ENCODE measurements at places on chromosomes 1 and 21.

DNA sequence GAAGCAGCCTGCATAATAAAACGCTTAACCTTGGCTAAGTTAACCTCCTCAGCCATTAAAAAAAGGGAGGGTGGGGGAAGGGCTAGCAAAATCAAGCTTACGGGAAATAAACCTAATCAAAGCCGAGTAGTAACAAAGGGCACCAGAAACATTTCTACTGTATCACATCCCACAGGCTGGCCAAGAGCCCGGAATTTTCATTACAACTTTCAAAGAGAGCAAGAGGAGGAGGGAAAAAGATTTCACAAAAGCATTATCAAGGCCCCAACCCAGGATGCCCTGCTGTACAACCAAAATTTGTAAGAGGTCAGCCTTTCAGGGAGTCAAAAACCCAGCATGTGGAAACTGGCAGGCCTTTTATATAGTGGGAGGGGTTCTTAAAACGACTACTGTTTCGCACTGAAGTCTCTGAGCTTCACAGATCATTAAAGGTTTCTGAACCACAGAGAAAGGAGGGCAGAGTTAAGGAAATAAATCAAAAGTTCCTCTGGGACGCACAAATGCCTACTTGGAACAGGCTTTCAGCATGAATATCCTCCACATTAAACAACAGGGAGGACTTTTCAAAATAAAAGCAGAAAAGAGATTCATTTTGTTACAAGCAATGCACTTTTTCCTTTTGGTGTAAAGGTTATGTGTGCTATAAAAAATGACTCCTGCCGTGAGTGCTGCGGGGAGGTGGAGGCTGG lies 90.4 kb downstream of the SLC45A1 start:
- no peak for DNase-seq

DNA sequence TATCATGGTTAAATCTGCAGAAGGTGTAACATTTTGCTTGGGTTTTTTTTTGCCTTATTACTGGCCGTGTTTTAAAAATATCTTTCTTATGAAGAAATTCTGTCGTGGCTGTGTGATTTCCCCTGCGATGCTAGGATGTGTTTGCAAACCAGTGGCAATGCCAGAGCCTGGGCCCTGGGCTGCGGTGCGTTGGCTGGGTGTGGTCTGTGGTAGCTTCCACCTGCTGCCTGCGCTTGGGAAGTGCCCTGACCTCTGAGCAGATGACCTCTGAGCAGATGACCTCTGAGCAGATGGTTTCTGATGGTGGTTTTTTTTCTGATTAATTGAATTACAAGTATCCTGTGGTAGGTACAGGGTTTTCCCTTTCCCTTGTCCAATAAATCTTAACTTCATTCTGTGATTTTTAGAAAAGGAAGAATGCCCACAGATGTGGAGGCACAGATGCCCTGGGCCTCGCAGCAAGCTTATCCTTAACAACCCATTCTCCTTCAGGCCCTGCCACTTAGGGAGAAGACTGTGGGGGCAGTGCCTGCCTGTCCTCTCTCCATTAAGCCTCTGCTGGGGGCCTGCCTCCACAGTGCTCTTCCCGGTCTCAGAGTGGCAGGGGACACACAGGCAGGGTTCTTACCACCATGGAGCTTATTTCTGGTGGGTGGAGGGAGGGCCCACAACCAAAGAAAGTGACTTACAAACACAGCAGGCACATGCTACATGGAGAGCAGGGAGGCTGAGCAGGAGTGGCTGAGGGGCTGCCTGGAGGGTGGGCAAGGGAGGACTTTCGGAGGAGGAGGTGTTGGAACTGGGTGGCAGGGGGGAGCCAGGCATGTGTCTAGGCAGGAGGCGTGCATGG lies 81.7 kb downstream of the PCBP3 start:
- no peak for DNase-seq

DNA sequence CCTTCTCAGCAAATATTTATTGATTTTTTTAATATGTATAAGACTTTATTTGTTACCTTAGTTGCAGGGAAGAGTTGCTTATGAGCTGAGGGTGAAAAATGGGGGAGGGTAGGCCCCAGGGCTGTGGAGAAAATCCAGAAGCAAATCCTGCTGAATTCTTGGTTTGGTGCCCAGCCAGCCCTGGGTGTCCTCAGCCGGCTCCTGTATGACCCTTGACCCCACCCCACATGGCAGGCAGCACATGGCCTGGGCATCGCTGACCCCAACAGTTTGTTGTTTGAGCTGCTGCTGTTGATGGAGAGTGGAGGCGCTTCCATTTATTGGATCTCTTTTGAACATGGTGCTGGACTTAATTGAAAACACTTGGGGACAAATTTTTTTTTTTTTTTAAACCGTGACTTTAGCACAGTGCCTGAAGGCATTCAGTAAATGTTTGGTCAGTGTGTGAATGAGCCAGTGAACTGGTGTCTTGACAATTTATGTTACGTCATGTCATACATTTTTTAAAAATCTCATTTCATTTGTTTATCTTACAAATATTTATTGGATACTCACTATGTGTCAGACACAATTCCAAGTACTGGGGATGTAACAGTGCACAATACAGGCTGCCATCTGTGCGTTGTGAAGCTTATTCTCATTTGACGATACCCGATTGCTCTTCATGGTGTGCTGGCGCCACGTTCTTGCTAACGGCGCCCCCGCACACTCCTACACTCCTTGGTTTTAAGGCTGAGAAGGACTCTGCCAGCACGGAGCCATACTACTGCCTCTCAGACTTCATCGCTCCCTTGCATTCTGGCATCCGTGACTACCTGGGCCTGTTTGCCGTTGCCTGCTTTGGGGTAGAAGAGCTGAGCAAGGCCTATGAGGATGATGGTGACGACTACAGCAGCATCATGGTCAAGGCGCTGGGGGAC lies 98.8 kb downstream of the MTR start:
- DNase-seq, result no peak

- DNase-seq, result no peak
Observed at GRCh38 chr1:198467342-198467741, 73.1 kb downstream of the ATP6V1G3 start.

DNA sequence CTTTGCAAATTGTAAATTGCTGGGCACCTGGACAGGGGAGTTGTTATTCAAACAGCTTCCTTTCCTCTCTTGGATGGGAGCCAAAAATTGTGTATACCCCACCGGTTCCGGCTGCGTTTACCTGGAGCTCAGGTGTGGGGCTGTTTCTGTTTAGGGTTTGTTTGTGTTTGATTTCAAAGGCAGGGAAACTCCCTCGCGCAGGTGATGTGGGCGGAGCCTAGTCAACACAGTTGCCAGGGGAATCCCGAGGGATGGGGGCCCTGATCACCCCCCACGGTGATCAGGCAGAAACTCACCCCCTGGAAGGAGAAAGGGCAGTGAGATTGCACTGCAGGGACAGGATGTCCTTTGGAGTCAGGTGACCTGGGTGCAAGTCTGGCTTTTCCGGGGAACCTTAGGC lies 28.3 kb downstream of the CDCP2 start:
- DNase-seq, result no peak

DNA sequence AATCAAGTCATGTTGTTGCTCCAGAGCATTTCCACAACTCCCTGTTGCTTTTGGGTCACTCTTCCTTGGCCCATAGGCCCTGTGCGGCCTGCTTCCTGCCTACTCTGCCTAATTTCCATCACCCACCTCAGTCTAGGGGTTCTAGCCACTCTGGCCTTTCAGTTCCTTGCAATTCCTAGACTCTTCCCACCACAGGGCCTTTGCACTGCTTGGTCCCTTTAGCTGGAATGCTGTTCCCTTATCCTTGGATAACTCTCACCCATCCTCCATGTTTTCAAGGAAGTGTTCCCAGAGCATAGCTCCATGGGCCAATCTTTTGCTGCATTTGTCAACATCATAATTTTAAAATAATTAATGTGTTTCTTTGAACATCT lies 18.7 kb downstream of the EPHB2 start:
- DNase-seq, result no peak

GRCh38 chr1:12039164-12039525 lies 19.8 kb downstream of the MIIP start:
- no peak for DNase-seq

DNA sequence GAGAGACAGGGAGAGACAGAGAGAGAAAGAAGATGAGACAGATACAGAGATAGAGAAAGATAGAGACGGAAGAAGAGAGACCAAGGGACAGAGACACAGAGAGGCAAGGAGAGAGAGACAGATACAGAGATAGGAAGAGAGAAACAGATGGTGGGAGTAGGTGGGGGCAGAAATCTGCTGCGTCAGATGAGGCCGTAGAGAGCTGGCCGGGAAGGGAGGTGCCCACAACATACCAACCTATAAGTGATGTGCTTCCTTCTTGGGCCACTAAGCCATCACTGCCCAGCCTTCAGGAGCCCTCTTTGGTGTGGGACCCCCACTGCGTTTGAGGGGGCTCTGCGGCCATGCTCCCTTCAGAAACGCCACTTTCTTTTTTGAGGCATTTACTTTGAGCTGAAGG lies 307.6 kb upstream of the VAMP3 start:
- no peak for DNase-seq

GRCh38 chr1:45928486-45929205 lies 125.2 kb downstream of the MAST2 start:
- DNase-seq, result no peak

- DNase-seq, result peak; percentile 73
Observed at GRCh38 chr1:16905110-16905867, 9.5 kb downstream of the RNU1-2 start.

GRCh38 chr1:154926201-154926600 lies 10.3 kb downstream of the PMVK start:
- no peak for DNase-seq
